NCI-H2081 (cell line): ENCODE measurements at places on chromosomes 11 and 22.

GRCh38 chr11:77191429-77191822 lies 63.4 kb downstream of the MYO7A start:
- no peak for DNase-seq

DNA sequence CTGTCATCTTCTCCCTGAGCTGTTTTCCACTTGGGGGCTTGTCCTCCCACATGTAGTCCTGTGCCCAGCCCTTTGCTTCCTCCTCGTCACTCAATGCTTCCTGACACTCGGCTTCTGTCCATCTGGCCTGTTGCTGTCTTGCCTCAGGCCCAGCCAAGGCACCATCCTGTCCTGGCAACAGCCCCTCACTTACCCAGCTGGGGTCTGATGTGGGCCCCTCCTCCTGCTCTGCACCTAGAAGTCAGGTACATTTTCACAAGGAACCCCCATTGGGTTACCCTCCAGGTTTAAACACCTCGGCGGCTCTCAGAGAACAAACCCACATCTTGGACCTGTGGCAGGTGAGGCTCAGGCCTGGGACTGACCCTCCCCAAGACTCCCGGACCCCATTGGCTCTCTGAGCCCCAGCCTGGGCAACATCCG lies 784.8 kb downstream of the TBC1D22A start:
- no peak for DNase-seq

GRCh38 chr11:12214751-12215150 lies 104.4 kb downstream of the MICAL2 start:
- DNase-seq: no peak

DNA sequence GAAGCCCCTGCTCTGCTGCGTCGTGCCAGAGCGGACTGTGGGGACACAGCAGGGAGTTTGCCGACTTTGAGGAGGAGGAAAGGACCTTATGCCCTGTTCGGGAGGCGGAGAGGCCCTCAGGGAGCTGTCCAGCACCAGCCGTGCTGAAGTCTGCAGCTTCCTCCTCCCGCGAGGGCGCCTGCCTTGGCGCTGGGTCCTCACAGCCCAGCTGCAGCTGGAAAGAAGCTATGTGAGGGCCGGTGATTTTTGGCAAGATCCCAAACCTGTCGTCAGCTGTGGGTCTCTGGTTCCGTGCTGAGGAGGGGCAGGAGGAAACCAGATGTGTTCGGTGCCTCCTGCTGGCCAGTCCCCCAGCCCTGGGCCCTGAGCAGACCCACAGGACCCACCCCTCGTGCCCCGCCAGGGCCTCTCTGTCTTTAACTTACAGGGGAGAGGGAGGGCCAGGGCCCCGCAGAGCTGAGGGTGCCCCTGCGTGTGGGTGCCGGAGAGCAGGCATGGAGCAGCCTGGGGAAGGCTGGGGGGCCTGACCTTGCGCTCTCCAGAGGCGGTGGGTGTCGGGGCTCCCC lies 12.0 kb downstream of the BRSK2 start:
- DNase-seq: peak; percentile 41

DNA sequence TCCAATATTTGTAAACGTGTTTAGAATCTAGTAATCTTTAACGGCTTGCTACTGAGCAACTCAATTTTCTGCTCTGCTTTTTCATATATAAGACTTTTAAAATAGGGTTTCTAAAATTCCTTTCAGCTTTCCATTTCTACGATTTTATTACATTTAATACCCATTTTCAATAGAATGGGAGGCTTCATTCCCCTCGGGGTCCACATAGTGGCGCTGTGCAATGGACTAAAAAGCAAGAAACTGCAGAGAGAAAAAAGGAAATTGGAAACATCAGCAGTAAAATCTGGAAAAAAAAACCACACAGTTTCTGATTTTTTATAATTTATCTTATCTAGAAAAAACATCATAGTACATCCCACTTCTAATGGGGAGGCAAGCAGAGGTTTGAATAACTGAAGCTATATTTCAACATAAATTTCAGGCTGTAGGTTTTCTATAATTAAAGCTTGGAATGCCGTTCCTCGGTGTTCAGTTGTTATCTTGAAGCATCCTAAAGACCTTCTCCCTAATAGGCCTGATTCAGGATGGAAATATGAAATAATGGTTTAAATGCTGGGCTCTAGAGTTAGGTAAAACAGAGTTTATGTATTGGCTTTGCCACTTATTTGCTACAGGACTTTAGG lies 18.7 kb upstream of the JHY start:
- peak; percentile 68 for DNase-seq

GRCh38 chr22:17269607-17270261 lies 50.5 kb upstream of the ADA2 start:
- DNase-seq: no peak

DNA sequence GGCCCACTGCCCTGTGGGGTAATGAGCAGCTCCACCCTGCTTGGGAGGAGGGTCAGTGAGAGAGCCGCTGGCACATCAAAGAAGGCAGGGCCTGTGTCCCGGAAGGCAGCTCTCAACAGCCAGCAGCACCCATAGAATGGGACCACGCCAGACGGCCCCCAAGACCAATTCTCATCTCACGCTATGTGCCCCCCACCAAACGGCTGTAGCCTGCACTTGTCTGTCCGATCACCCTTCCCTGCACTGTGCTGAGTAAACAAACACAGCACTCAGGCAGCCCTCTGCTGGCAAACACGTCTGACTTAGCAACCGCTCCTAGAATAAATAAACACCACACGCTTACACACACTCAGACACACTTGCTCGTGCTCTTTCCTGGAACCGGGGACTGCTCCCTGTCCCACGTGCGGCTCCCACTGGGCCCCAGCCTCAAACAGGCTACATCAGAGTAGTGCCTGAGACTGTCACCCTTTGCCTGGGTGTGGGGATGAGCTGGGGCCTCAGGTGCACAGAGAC lies 53.2 kb upstream of the CDON start:
- DNase-seq: peak; percentile 96

DNA sequence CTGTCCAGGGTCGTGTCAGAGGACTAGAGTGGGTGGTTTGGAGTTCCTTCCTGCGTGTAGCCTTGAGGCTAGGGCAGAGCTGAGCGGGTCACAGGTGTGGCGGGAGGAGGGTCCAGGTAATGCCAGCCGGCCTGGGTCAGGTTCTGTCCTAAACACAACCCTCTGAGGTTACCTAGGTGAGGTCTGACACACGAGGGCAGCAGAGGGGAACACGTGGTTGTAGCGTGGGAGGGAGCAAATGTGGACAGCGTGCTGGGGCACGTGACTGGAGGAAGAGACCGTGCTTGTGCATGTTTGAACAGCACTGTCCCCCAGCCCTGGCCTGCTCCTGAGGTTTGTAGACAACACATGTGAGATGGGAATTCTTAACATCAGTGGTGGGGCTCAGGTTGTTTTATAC lies 13.1 kb downstream of the MOV10L1 start:
- no peak for DNase-seq
